ENCODE measurements at places on chromosomes 3 and 15.

DNA sequence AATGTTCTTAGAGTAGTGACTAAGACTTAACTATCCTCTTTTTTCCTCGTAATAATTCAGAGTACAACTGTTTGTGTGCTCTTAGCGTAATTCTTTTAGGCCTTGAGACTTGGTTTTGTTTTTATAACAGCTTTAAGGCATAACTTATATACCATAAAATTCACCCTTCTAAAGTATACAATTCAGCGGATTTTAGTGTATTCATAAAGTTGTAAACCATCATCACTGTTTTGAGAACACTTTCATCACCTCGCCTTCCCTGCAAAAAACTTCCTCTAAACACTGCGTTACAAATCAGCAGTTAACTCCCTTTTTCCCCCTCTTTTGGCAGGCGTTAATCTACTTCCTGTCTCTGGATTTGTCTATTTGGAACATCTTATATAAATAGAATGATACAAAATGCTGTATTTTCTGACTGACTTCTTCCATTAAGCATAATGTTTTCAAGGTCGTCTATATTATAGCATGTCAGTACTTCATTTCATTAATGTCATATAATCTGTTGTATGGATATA lies 18.7 kb downstream of the DNAJC13 start:
- no peak overlapping the region for H3K27ac ChIP-seq
- H3K4me1 ChIP-seq = no peaks in the 10 kb centered on the region
- peaks cover 6% of the 10 kb centered on the region for H3K36me3 ChIP-seq
- H3K4me3 ChIP-seq = no peak overlapping the region
- no peaks in the 10 kb centered on the region for H3K27me3 ChIP-seq
- DNase-seq = no peak

DNA sequence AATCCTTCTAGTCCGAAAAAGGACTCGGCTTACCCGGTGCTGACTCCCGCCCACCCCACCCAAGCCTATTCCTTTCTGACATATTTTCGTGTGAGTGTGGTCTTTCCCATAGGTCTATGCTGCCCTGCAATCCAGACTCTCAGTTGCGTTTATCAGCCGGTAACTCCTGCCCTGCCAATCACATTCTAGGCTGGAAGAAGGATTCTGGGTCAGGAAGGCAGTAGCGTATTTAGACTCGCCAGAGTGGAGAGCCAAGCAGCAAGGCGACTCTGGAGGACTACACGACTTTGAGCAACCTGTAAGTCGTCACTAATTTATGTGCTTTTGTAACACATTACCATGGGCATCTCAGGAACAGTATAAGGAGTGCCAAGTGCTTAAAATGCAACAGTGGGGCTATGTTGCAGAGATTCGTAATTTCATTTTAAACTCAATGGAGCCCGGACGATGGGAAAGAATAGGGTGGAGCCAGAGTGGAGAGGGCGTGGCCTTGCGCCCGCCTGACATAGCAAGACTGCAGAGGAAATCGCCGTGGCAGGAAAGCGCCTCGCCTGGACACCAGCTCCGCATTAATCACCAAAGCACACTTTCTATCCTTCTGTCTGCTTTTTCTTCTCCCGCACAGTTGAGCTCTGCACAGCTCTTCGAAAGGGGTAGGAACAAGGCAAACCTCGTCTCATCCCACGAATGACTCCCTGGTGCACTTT lies 1044.2 kb downstream of the AGBL1 start:
- DNase-seq = no peak
- H3K36me3 ChIP-seq = no peaks in the 10 kb centered on the region
- no peaks in the 10 kb centered on the region for H3K4me1 ChIP-seq
- H3K27ac ChIP-seq = no peak overlapping the region
- no peak overlapping the region for H3K4me3 ChIP-seq

GRCh38 chr3:115598216-115598615 lies 25.1 kb upstream of the GAP43 start:
- H3K4me1 ChIP-seq = no peaks in the 10 kb centered on the region
- no peak overlapping the region for H3K27ac ChIP-seq
- DNase-seq = no peak
- H3K4me3 ChIP-seq = no peak overlapping the region
- H3K27me3 ChIP-seq = peaks cover 6% of the 10 kb centered on the region

GRCh38 chr15:93018574-93018973 lies 70.4 kb downstream of the RGMA start:
- peaks cover 95% of the 10 kb centered on the region for H3K36me3 ChIP-seq
- no peak for DNase-seq
- no peak overlapping the region for H3K4me3 ChIP-seq
- peaks cover 3% of the 10 kb centered on the region for H3K4me1 ChIP-seq

- no peak overlapping the region for H3K4me3 ChIP-seq
- no peak overlapping the region for H3K27ac ChIP-seq
- H3K27me3 ChIP-seq = no peaks in the 10 kb centered on the region
- no peak for DNase-seq
- H3K36me3 ChIP-seq = no peaks in the 10 kb centered on the region
Measured at GRCh38 chr3:55647670-55648069, 160.6 kb upstream of the WNT5A start.

DNA sequence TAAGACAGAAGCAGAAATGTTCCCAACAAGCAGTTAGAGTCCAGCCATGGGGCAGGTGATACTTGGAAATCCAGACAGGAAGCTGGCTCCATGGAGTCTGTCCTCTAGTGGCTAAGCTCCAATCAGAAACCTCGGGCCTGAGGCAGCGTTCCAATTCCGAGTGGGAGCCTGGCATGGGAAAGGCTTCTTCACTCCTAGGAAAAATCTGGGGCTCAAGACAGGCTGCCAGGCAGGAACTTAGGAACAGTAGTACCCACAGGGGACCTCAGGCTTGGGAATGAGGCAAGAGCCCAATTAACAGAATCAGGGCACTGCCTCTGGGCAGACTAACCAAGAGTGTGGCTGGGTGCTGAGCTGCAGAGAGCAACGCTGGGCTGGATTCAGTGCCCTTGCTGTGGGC lies 6.2 kb upstream of the ATP13A4 start:
- no peaks in the 10 kb centered on the region for H3K36me3 ChIP-seq
- no peak overlapping the region for H3K27ac ChIP-seq
- H3K27me3 ChIP-seq = no peaks in the 10 kb centered on the region
- H3K4me3 ChIP-seq = no peak overlapping the region
- DNase-seq = no peak

Measured in CD4-positive, alpha-beta T cell (primary cell).